ENCODE measurements at places on chromosomes 13 and 19.

DNA sequence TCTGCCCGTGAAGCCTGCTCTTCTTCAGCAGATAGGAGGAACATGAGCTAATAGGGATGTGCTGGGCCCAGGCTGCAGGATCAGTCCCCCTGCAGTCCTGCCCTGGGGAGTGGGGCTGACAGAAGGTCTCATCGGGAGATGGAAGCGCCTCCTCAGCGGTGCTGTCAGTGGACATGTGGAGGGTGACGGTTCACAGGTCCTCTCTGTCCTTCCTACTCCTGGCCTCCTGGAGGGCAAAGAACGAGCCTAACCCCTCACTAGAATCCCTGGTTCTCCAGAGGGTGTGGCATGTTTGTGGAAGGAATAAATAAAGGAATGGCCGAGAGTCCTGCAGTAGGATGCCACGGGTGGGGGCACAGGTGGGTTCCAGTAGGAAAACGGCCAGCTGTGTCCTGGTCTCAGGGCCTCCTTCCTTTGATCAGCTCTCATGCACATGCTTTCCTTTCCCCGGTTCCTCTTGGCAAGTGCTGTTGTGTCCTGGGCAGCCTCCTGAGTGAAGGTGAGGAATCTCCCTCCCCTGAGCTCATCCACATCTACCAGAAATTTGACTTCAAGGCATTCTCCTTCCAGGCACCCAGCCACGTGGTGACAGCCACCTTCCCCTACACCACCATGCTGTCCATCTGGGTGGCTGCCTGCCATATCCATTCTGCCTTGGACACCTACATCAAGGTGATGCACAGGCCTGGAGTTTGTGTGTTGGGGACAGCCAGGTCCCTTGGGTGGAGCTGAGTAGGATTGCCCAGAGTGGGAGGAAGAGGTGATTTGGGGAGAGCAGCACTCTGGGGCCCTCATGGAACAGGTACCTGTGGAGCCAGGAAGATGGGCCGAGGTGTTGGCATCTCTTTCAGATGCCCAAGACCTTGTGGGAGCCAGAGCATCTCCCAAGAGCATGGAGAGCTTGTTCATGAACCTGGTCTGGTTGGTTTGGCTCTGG, 28.6 kb upstream of the ZNF492 start:
- no peak for DNase-seq

DNA sequence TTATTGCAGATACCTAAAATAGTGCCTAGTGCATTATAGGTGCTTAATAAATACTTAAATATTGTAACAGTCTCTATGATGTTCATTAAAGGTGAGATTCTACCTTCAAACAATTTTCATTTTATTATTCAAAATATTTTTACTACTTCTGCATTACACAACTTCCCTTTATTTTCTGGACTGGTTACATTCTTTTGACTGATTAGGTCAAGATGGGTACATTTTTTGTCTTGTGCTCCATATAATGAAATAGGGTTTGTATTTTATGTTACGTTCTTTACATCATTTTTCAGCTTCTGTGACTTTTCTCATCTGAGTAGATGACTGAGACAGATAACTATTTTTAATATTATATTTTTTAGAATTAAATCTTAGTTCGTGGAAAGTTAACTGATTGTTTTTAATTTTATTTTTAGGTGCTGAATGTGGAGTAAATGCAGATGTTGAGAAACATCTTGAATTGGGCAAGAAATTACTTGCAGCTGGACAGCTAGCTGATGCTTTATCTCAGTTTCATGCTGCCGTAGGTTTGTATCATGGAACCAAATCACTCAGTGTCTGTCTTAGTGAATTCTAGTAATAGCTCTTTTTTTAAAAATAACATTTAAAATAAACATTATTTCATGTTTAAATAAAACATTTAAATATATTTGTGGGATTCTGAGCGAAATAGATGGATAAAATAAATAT, 32.0 kb downstream of the DNAJC3 start:
- DNase-seq: no peak

DNA sequence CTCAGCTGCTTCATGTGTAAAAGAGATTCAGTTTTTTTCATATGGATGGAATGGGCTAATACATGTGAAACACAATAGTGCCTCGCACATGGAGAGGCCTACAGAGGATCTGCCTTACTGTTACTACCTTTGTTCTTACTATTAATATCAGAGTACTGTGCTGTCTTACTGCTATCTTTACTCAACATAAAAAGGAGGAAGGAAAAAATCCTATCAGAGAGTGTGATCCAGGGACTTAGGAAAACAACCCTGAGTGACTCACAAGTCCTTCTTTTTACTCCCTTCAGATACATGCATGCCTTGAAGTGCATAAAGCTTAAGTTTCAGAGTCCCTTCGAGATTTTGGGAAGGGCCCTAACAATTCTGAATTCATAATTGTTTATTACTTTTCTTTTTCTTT, 136.8 kb downstream of the TBC1D4 start:
- DNase-seq: no peak

- no peak for DNase-seq
Measured at GRCh38 chr13:43676320-43676719, 110.5 kb downstream of the ENOX1 start.

DNA sequence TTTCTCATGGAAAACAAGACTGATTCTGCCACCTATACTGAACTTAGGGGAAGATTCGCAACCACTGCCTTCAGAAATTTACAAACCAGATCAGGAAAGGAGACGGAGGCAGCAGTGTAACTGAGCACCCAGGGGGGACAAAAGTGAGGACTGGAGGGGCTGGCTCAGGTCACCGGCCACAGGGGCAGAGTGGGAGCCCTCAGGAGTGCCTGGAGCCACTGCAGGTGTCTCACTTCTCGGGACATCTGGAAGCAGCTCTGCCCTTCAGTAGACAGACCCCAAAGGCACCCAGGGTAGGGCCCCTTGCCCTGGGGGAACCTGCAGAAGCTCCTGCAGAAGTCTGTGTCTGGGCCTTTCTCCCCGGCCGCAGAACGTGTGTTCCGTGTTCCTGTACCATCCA, 5.8 kb downstream of the ARHGEF7 start:
- no peak for DNase-seq

GRCh38 chr19:2462635-2463421, 6.1 kb upstream of the LMNB2 start:
- DNase-seq: no peak

Data from CD4-positive, alpha-beta memory T cell (primary cell).